ENCODE measurements at places on chromosomes 6 and 20.

GRCh38 chr6:161586887-161587286, 313.0 kb upstream of the AGPAT4 start:
- DNase-seq: no peak

DNA sequence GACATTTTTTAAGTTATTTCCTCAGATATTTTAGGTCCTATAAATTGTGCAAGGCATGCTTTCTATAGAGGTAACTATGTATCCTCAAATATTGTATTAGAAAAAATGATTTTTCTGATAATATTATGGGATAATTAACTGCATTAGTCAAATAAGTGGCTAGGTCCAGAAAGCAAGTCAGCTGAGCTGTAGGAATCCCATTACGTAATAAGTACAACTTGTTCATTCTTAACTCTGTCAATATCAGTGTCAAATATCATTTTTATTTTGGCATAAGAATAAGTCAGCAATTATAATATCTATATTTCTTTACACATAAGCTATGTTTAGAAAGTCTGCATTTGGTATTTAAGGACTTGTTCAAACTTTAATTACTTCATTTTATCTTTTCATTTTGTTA, 830.9 kb upstream of the GJE1 start:
- DNase-seq: no peak

GRCh38 chr6:118810420-118811027, 83.4 kb upstream of the ASF1A start:
- DNase-seq: peak; percentile 36

DNA sequence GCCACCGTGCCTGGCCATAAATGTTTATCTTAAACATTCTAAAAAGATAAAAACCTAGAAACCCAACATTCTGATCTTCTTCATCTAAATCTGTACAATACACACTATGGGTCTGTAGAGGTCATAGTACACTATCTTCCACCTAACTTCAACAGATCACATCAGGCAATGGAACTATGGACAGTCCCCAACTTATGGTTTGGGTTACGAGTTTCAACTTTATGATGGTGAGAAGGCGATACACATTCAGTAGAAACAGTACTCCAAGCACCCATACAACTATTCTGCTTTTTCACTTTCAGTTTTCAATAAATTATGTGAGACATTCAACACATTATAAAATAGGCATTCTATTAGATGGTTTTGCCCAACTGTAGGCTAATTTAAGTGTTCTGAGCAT, 23.1 kb downstream of the FKBP5 start:
- DNase-seq: no peak

DNA sequence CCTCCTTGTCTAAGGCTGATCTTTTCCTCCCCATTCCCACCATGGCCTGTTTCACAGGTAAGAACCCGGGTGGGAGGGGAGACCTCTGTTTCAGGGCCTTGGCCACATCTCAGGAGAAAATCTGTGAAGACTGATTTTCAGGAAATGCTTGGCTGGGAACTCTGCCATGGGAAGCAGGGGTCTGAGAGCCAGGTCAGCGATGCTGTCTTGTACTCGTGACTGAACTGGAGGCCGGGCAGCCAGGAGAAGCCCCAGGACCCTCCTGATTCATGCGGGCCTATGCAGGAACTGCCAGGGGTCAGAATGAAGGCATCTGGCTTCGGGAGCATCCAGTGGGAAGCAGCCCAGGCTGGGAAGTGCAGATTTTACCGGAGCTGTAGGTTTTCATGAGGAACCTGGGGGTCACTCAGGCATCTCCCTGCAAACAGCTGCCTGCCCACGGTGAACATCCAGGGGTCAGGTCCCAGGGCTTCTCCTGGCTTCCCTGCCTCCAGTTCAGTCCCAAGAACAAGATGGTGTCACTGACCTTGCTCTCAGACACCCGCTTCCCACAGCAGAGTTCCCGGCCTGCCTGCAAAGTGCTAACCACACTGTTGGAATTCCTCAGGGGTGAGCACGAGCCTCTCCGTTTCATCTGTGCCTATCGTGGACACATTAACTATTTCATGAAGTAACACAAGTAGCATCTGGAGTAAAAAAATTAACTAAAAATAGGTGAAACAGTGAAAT, 90.2 kb upstream of the SULF2 start:
- DNase-seq: no peak

DNA sequence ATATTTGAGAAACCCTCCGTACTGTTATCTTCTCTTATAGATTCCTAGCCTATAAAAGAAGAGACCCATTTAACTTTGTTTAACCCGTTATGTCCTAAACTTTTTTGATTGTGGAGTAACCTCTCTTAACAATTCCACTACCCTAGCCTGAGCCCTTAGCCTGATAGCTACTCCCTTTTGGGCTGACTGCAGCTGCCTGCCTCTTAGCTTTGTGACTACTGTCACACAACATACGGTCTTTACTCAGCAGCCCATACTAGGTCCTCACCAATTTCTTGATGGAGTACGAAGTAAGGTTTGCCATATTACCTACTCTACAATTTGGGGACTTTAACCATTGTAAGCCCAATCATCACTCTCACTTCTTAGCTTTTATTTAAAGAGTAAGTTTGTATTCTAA, 72.7 kb downstream of the QRSL1 start:
- DNase-seq: no peak

DNA sequence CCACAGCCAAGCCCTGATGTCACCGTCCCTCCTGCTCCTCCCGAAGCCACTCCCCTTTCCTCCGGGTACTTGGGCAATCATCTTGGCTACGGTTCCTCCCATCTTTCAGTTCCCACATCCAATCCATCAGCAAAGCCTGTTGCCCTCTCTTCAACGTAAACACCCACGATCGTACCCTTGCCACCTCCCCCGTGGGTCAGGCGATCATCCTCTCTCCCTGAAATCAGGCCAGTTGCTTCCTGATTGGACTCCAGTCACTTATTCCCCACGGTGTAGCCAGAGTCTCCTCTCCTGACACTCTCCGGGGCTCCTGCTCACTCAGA, 44.5 kb downstream of the SULF2 start:
- no peak for DNase-seq

GRCh38 chr6:75694406-75694805, 54.6 kb upstream of the MYO6 start:
- DNase-seq: no peak

- DNase-seq: no peak
Observed at GRCh38 chr20:37693242-37693634, 592 bp upstream of the CTNNBL1 start.

GRCh38 chr6:74638412-74638811, 567.4 kb downstream of the COL12A1 start:
- DNase-seq: no peak

- DNase-seq: no peak
Observed at GRCh38 chr20:32527052-32527446, 58.1 kb downstream of the NOL4L start.

DNA sequence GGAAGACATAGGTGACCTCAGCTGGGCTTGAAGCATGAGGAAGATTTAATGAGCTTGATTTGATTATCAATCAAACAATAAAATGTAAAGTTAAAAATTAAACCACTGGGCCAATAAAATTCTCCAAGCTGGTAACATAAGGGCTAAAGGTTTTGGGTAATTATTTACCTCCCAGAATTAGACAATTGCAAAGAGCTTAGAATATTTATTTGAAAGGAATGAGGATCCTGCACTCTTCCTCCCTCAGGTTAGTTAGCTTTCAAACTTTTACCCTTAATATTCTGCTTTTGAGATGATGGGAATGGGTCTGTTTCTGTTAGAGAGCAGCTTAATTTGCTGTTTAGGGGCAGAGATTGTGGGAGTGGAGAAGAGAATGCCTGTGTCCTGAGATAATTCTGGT, at the start of gene SLC17A4:
SLC17A4 (plus strand) TSS at position 208 of the 400 bp plus-strand sequence. CDS start 7,221 bp downstream, outside the sequence.
- no peak for DNase-seq
